ENCODE measurements at places on chromosomes 3 and 15.

DNA sequence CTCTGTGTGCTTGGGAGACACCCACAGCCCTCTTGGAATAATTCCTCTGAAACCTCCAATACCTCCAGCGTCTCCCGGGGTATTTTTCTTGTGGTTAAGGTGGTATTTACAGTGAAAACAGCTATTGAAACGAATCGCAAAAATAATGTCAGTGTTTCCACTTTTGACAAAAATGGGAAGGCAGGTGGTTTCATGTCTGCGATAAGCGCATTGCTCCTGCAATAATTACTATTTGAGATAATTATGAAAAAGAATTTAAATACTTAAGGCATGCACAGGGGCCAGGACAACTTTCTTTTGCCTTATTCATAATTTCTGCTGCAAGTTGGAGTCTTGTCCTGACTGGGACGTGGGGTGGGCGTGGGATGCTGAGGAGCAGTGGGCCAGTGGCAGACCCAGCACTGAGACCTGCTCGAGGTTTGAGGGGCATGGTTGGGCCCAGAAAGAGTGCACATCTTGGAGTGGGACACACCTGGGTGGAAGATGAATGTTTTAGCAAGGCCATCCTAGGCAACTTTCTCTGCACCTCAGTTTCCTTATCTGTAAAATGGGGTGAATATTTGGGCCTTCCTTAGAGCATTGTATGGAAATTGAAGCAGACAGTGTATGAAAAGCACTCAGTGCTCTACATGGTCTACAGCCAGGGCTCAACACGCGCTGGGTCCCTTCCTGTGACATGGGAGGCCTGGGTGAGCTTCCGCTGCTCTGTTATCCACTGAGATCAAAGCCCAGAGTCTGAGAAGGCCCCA is 110.5 kb downstream of the FBLN2 start:
- no peak for DNase-seq

DNA sequence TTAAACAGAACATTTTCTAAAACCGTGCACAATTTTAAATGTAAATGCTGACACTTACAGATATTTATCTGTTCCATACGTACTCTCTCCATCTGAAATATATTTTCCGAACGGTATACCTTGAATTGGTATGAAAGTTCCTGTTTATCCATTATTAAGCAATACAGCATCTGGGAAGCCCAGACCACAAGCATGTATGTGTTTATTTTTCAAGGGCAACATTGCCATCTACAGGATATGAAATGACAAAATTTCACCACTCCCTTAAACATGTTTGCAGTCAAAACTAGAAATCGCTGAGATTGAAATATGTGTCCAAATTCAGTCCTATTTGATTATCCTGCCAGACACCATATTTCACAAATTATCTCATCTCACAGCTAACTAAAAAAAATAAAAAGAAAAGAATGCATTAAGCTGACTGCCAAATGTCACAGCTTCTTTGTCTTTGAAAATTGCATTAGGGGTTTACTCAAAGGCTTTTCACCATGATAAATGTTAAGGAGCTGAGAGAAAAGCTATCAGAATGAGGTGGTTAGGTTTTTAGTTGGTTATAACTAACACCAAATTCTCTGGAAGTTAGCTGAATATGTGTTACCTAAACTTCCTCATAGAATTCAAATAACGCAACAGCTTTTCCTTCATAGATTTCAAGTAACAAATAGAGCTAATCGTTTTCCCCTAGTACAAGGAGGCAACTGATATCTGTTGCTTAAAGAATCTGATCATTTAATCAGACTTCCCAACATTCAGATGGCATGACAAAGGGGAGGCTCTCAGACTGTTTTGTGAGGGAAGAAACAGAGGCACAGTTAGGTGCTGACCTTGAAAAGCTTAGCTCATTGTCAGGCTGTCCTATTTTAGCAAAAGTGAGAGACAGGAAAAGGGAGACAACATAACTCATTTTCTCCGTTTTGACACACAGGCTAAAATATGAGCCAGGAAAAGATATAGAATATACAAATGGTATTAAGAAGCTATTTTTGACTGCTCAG is 533.1 kb downstream of the TBL1XR1 start:
- peak; percentile 77 for DNase-seq

- peak; percentile 70 for DNase-seq
These were observed 847 bp downstream of the WHAMM start for GRCh38 chr15:82810061-82810889.

GRCh38 chr3:81962396-81962795 is 201.0 kb upstream of the GBE1 start:
- no peak for DNase-seq

GRCh38 chr3:106825962-106826605 is 551.2 kb upstream of the CCDC54 start:
- peak; percentile 55 for DNase-seq

DNA sequence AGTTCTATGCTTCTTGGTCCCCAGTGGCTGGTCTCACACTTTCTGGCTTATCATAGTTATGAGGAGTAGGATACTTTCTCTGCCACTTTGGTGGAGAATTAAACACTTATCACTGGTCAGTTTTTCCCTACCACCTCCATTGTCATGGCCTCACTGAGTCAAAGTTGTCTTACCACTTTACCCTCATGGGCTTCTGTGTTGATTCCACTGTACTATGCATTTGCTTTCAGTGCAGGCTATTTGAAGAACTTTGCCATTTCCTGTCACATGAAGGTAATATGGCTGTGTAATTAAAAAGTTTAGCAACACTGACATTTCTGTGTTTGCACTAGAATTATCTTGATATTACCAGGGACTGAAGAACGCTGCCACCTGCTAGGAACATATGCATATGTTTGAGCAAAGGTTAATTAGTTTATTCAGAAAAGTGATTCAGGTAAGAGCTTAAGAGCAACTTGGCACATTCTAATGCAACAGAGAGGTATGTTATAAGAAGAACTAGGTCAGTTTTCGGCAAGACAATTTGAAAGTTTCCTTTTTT is 377.3 kb downstream of the PDCD6IP start:
- DNase-seq: no peak

GRCh38 chr15:89429023-89429422 is 67.4 kb downstream of the RHCG start:
- DNase-seq: no peak

DNA sequence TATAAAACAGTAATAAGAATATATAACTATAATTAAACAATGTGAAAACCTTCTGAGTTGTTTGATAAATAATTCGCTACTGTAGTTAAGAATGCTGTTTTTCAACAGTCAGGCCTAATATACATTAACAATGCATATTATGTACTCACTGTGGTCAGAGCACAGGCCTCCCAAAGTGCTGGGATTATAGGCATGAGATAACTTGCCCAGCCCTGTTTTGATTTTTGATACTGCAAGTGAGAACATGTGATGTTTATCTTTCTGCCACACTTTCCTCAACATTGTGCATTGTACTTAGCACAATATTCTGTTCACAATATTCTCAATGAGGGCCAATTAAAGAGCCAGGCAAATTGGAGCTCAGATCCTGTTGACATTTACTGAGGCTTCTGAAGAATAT is 274.5 kb upstream of the RARB start:
- DNase-seq: no peak

- peak; percentile 75 for DNase-seq
These were observed 37.9 kb downstream of the CLK3 start for GRCh38 chr15:74653426-74654102.

DNA sequence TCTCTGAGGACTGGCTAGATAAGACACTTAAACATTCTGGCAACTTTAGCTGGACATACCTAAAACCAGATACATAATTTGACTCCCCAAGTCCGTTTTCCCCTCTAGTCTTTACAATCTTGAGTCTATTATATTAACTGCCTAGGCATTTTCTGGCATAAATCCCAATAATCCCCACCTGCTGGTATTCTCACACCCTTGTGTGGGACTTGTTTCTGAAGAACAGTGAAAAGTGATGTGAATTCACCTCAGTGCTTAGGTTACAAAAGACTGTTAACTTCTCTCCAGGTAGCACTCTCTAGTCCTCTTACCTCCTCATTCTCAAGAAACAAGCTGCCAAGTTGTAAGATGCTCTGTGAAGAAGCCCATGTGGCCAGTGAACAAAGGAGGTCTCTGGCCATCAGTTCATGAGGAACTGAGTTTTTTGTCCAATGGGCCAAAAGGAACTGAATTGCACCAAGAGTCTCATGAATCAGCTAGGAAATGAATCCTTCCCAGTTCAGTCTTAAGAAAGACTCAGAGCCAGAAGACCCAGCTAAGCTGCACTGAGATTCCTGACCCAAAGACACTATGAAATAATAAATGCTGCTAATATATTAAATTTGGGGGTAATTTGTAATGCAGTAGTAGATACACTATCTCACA is 4.1 kb downstream of the OSBPL11 start:
- DNase-seq: peak; percentile 24

- DNase-seq: no peak
These were observed 300.3 kb upstream of the CBLB start for GRCh38 chr3:106168962-106169750.

- DNase-seq: peak; percentile 68
These were observed 41.4 kb upstream of the UMPS start for GRCh38 chr3:124688581-124689454.
